ENCODE measurements at places on chromosomes 3 and 15.

DNA sequence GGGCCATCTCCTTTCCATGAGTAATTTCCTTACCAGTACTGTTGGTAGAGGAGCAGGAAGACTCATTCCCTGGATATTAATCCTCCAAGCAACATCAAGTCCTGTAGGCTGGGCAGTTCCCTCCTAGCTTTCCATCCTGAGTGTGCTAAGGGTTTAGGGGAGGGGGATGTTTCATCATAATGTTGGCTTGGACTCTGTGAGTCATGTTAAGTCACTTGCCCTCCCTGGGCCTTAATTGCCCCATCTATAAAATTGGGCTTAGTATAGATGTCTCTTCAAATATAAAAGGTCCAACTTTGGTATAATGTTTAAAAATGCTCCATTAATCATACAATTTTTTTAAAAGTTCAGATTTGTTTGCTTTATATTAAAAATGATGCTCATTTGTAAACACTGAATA lies 52.7 kb downstream of the TLE3 start:
- no peak for DNase-seq

- no peak for DNase-seq
Observed at GRCh38 chr15:92930776-92931175, 30.7 kb downstream of the CHD2 start.

- DNase-seq, result no peak
Observed at GRCh38 chr3:61005591-61005990, 245.7 kb downstream of the FHIT start.

- DNase-seq, result no peak
Observed at GRCh38 chr15:29040370-29040751, 154.6 kb downstream of the APBA2 start.

GRCh38 chr3:194382892-194383223 lies 13.3 kb upstream of the LRRC15 start:
- DNase-seq, result no peak

GRCh38 chr3:59386165-59386564 lies 336.3 kb upstream of the CFAP20DC start:
- no peak for DNase-seq

GRCh38 chr15:73368301-73369136 lies at the start of gene HCN4:
TSS of gene HCN4 (minus strand) at chr15:73368958. CDS start at chr15:73368270, 688 bp downstream.
- DNase-seq, result no peak

DNA sequence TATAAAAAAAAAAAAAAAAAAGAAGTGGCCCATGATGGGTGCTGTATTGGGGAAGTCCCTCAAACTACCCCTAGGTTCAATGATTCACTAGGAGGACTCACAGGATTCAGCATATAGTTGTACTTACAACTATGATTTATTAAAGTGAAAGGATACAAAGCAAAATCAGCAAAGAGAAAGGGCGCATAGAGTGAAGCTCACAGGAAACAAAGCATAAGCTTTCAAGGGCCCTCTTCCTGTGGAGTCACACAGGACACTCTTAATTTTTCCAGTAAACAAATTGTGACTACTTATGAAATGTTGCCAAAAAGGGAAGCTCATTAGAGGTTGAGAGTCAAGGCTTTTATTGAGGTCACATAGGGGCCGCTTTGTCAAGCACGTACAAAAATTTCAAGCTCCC lies 153.7 kb upstream of the GAP43 start:
- DNase-seq, result no peak

Data from stimulated activated CD4-positive, alpha-beta T cell treated with anti-CD3 and anti-CD28 coated beads, Interleukin-12 subunit alpha, Interleukin-12 subunit beta, amount 100 ng/mL, for 48 hours (primary cell).